Progenitor cell of endocrine pancreas (in vitro differentiated cells): ENCODE measurements at places on chromosomes 13 and 19. TPM values are rescaled to one million over a fixed set of nuclear protein-coding genes. Genes with fewer than 3 reads are reported as not detected.

FAM124A gene
- 1.5 and 1.6 TPM in 2 replicates for total RNA-seq

CLEC17A gene
- total RNA-seq = not detected in 2 replicates

SKA3 gene
- total RNA-seq = 14.3 and 16.2 TPM in 2 replicates

FARP1 gene
- total RNA-seq = 266 and 278 TPM in 2 replicates

GSX1 gene
- not detected in 2 replicates for total RNA-seq

GRCh38 chr19:33910922-33911321 lies 114.3 kb downstream of the KCTD15 start:
- DNase-seq = no peak

- no peak for DNase-seq
Observed at GRCh38 chr19:33797802-33798671, 1.4 kb downstream of the KCTD15 start.
